Putamen (tissue), 1 donor: ENCODE measurements at places on chromosomes 6 and 20.

DNA sequence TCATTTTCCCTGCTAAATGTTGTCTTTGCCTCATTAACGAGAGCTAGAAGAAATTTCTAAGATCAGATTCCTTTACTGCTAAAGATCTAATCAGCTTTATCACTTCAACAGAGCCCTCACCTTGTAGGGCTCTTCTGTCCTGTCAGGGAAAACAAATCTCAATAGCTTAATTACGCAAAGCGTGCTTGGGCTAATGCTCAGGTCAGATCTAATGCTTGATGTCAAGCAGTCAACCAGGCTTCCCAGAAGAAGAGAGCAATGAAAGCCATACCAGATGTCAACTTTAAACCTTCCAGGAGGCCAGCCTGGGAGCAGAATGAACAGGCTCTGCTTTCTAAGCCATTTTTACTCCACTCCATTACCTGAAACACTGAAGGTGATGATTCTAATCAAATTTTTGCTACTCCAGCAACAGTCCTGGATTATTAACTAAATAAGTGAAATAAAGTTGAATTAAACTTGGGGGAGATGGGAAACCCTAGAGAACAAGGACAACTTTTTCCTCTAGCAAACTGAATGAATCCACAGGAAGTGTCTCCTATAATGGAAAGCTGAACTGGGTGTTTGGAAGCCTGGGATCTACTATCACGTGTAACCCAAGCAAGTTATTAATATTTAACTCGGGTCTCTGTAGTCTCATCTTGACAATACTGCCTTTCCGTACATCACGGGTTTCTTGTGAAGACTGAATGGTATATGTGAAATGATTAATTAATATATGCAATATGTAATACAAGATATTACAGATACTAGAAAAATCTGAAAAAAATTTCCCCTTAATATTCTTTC is 273.7 kb downstream of the PTPRK start:
- DNase-seq: no peak

GRCh38 chr6:127879685-127880084 is 21.2 kb downstream of the THEMIS start:
- DNase-seq: no peak

- no peak for DNase-seq
Observed at GRCh38 chr6:34275128-34275804, 26.5 kb upstream of the SMIM29 start.

- DNase-seq: peak; percentile 69
Observed at GRCh38 chr6:112337209-112337638, 9.9 kb upstream of the RFPL4B start.

- no peak for DNase-seq
Observed at GRCh38 chr20:62318400-62319345, 15.9 kb downstream of the ADRM1 start.

DNA sequence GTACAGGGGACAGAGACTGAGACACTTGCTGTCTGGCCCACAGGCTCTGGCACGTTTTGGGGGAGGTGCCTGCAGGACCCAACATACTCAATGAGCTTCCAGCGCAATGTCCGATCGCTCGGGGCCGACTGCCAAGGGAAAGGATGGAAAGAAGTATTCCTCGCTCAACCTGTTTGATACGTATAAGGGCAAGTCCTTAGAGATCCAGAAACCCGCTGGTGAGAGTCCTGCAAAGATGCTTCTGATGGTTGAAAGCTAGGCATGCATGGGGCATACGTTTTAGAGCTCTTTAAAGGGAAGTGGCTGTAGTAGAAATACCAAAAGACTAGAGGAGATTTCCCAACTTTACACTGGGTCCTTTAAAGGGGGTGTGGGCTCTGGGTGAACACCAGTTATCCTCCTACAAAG is 2.2 kb downstream of the PRRC2A start:
- no peak for DNase-seq

GRCh38 chr20:44324343-44324742 is 12.5 kb upstream of the R3HDML start:
- no peak for DNase-seq

GRCh38 chr6:168206661-168207274 is 112.8 kb downstream of the DACT2 start:
- DNase-seq: peak; percentile 23

DNA sequence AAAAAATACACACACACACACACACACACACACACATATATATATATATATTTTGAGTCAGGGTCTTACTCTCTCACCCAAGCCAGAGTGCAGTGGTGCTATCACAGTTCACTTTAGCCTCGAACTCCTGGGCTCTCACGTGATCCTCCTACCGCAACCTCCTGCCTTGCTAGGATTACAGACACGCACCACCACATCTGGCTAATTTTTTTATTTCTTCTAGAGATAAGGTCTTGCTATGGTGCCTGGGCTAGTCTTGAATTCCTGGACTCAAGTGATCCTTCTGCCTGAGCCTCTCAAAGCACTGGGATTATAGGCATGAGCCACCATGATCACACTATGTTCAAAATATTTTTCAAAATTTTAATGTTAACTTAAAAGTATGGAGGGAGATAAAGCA is 43.5 kb downstream of the NUP153 start:
- DNase-seq: no peak

DNA sequence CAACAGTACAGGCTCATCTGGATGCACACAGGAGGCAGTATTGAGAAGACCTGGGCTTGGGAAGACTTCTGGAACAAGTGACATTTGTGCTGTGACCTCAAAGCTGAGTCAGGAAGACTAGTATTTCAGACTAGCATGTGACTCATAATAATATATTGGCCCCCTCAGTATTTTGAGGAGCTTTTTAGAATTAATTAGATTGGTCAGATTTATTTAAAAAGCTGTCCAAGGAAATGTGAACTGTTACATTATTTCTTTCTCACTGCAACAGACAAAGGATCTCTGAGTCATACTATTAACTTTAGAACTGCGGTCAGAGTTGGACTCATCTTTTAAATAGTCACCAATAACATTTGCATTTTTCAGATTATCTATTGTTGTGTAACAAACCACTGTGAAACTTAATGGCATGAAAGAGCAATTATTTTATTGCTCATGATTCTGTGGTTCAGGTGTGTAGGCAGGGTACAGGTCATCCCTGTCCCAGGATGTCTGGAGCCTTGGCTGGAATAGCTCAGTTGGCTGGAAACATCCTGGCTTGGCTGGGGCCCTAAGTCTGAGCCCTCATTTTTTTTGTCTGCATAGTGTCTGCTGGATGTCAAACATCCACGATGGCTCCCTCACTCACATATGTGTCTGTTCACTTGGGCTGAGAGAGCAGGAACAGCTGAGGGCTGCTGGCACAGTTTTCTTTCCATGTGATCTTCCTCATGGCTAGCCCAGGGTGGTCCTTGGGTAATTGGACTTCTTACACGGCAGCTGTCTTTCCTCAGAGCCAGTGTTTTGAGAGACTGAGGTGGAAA is 46.9 kb downstream of the MAP3K4 start:
- no peak for DNase-seq

DNA sequence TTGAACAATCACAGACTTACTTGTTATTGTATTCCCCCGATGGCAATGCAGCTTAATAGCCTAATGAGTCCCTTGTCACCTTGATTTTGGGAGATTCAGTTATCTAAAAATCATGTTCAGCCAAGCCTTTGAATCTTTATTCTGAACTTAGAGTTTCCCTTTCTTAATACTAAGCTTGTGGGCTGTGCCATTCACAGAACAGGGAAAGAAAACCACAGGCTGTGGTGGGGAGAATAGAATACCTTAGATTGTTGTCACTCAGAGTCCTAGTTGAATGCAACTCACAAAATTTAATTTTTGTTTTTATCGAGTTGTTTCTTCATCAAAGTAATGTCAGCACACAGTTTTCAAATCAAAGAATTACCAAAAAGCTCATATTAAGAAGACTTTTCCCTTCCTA is 37.4 kb downstream of the RFPL4B start:
- no peak for DNase-seq

DNA sequence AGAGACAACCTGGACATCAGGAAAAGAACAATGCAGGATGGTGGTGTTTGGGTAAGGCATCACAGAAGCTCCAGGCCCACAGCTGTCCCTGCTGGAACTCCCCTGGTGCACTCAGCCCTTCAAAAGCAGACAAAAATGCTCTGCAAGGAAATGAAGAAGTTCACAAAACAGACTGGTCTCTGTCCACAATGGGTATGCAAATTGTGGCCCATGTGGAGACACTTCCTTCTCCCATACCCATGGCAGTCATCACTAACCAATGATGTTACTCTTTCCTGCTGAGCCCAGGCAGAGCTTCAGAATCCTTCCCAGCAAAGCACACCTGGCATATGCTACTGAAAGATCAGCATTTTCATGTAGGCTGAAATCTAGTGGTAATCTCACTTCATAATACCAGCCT is 42.6 kb upstream of the PXDC1 start:
- DNase-seq: no peak

GRCh38 chr6:52929321-52930164 is 20.0 kb upstream of the GSTA3 start:
- DNase-seq: no peak

DNA sequence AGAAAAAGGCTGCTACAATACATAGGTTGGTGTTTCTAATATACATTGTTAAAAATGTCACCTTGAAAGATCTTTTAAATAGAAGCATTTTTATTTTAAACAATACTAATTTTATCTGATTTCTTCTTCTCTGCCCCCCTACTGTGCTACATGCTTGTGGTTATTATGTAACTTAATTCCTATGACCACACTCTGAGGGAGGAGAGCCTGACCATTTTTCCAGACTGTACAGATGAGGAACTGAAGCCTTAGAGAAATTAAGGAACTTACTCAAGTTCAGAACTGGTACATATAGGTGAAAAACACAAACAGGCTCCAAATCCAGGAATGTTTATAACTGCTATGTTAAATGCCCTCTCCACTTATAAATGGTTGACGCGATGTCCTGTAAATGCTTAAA is 43.4 kb upstream of the ARHGAP18 start:
- DNase-seq: no peak

DNA sequence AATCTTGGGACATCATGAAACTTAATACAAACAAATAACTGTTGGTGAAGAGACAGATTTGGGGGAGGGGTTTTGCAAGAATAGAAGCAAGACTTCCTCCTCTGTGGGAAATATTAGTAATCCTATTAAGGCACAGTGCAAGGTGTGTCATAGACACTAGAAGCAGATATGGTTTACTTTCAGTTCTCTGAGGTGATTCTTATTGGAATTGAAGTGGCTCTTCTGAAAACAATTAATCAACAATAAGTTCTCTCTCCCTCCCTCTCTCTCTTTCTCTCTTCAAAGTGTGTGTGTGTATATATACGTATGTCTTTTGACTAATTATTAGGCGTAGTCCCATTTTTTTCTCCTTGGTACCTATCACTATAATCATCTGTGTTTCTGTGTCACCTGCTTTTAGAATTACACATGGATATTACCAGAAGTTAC is 99.8 kb downstream of the HIVEP2 start:
- DNase-seq: no peak

DNA sequence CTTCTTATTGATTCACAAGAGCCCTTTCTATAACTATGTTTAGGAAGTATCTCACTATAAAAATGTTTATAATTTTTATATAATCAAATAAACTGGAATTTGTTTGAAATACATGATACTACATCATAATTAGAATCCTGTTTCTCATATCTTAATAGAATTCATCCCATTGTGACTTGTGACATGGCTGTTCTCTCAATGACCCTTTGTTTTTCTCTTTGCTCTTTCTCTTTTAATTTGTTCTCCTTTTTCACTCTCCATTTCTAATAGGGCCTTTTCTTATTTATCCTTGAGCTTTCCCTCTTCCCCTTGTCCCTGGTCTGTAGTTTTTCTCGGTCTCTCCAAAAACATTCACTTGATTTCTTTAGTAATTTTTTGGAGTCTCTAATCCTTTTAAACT is 111.3 kb downstream of the ADGRB3 start:
- DNase-seq: no peak

DNA sequence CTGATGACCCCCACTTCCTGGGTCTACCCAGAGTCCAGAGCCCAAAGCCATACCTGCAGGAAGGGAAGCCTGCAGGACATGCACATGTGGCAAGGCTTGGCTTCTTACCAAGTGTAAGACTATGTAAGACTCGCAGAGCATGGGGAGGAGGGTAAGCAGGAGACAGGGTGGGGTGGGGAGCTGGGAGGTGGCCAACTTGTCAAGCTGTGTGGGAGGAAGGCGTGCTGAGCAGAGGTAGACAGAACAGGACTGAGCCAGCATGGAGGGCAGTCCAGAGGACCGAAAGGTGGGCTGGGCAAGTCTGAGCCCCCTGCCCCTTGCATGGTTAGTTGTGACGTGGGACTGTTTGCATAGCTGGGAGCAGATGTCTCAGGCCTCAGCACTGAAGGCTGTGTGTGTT is 53.4 kb upstream of the RNF24 start:
- no peak for DNase-seq

DNA sequence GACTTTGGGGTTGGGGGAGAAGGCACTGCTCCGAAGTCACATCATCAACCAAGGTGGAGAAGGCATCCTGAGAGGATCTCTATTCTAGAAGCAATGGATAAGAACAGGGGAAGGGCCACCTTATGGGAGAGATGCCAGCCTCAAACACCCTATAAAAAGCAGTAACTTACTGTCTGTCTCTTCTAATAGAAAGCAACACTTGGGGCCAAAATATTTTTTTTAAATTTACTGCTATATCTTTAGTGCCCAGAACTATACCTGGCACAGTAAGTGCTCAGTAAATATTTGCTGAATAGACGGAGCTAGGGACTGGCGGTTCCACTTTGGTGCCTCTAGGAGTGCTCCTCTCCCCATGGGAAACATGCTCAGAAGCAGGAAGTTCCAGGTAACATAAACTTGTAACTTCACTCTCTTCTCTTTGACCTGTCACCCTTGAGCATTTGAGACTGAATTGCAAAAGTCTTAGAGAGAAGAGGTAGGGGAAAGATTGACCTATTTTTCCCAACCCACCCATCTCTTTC is 807 bp upstream of the OTOR start:
- no peak for DNase-seq

DNA sequence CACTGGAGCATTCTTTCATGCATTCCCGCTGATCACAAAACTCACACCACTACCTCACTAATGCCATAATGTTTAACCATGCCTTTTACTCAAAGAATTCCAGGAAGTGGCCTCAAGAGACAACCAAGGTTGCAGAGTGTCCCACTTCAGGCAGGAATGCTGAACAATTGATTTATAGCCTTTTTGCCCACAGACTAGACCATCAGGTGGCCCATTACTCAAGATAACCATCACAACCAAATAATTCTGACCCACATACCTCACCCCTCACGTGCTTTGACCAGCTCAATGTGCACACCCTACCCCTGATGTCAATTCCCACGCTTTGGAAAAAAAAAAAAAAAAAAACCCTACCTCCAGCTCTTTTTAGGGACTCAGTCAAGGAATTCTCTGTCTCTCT is 220.6 kb upstream of the UFL1 start:
- DNase-seq: no peak

GRCh38 chr20:694496-694895 is 18.9 kb upstream of the SCRT2 start:
- DNase-seq: no peak
